CD4-positive, alpha-beta memory T cell (primary cell): ENCODE measurements at places on chromosomes 12 and 14.

DNA sequence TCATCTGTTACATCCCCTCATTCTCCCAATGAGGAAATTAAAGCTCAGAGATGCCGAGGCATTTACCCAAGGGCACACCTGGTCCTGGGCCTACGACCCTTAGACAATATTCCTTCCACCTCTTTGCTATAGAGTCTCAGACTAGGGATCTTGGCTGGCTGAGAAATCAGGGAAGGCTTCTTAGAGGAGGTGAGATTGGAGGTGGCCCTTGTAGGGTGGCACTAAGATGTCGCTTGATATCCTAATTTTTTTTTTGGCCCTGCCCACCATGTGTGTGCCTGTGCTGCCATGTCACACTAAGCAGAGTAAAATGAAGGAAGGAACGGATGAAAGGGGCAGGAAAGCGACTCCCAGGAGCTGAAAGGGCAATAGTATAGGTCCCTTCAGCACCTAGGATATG lies 20.6 kb downstream of the BDKRB2 start:
- no peak for DNase-seq

DNA sequence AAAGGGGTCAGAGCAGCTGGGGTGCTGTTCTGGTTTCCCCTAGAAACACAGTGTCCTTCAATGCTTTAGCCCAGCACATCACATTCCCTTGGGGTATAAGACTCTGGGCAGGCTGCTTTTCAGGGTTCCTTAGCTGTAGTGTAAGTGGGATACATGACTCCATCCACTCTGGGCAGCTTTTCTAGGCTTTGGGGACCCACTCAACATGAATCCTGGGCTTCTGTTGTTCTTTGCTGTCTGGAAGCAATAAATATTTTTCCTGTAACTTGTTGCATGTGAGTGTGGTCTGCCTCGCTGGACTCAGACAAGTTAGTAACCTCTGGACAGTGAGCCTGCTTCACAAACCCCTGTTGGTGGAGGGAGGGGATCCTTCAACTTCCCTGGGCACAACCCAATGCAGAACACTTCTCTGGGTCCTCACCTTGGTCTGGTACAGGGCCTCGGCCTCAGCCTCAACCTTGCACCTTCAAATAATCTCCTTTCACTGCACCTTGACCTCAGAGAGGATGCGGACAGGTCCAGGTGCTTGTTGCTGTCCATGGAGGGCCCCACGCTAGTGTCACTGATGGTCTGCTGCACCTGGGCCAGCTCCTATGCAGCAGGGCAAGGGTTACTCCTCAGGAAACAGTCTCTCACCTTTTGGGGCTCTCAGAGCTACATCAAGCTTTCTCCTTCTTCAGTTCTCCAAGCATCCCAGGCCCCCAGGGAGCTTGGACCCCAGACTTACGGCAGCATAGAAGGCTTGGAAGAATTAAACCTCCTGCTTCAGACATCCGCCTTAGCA lies 13.5 kb upstream of the KRT73 start:
- DNase-seq = no peak

DNA sequence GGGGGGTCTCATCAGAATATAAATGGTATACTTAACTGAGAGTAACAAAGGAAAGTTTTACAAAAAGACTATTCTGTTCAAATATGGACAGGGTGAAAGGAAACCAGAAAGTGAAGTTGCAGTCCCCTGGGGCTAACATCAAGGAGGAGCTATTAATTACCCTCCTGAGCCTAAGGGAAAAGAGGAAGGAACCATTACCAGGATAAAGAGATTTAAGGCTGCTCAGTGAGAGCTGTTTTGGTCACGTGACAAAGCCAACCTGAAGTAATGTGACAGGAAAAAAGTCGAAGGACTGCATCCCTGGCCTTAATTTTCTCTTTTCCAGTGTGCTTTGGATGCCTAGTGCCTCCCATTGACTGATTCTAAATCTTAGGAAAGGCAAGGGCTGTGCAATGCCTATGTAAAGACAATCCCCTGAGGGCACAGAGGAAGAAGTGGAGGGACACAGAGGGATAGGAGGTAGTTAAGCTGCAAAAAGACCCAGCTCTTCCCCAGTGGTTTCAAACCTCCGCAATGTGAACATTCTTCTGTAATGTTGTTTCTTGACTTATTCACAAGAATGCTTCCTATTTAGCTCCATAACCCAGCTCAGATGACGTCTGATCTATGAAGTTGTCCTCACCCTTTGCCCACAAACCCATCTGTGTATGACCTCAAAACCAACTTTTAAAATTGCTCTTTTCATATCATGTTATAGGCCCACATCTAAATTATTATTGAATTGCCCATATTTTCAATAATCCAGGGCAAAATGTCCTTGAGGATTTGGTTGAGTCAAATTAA lies 187.7 kb upstream of the DCN start:
- no peak for DNase-seq

DNA sequence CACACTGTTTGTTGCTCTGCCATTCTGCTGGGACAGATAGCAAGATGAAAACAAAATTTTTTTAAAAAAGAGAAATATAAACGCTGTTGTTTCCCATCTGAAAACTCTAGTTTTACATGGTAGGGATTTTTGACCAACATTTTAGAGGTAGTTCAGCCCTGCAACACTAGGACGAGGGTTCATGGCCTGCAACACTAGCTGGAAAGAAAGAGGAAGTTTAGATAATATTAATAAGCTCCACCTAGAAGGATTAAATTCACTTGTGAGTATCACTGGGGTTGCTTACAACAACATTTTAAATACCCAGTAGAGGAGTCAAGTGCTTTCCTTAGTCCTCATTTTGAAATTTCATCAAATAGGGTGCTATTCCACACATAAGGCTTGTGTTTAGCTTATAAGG lies 68.2 kb downstream of the SRGAP1 start:
- DNase-seq = no peak

- no peak for DNase-seq
Observed at GRCh38 chr12:120642826-120643225, 2.4 kb downstream of the CABP1 start.

- DNase-seq = no peak
Observed at GRCh38 chr12:69898236-69898635, 73.2 kb downstream of the MYRFL start.

- DNase-seq = no peak
Observed at GRCh38 chr12:93022603-93023340, 93.7 kb upstream of the EEA1 start.

- DNase-seq = peak; percentile 16
Observed at GRCh38 chr14:31510222-31510621, 22.4 kb upstream of the GPR33 start.

GRCh38 chr14:28488684-28489083 lies 277.9 kb upstream of the FOXG1 start:
- no peak for DNase-seq

DNA sequence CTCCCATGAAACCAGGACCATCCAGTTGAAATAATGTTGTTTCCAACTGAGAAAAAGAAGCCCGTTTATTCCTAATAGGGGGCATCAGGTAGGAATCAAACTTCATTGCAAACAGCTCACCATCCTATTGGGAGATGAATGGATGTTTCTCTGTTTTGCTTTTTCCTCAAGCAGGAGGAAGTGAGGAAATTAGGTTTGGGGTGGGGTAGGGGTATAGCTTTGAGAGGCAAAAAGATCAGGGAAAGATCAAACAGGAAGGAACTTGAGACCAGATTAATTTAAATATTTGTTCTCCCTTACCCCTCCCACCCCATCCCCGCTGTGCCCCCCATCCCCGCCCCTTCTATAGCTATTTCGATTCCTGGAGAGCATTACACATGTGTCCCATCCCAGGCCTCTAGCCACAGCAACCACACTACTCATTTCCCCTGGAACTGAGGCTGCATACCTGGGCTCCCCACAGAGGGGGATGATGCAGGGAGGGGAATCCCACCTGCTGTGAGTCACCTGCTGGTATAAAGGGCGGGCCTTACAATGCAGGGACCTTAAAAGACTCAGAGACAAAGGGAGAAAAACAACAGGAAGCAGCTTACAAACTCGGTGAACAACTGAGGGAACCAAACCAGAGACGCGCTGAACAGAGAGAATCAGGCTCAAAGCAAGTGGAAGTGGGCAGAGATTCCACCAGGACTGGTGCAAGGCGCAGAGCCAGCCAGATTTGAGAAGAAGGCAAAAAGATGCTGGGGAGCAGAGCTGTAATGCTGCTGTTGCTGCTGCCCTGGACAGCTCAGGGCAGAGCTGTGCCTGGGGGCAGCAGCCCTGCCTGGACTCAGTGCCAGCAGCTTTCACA lies at the start of gene IL23A:
Gene IL23A, plus strand, starts transcription at position 577 of the 850 bp plus-strand sequence. Its CDS starts 161 bp downstream, at position 738.
- peak; percentile 89 for DNase-seq

DNA sequence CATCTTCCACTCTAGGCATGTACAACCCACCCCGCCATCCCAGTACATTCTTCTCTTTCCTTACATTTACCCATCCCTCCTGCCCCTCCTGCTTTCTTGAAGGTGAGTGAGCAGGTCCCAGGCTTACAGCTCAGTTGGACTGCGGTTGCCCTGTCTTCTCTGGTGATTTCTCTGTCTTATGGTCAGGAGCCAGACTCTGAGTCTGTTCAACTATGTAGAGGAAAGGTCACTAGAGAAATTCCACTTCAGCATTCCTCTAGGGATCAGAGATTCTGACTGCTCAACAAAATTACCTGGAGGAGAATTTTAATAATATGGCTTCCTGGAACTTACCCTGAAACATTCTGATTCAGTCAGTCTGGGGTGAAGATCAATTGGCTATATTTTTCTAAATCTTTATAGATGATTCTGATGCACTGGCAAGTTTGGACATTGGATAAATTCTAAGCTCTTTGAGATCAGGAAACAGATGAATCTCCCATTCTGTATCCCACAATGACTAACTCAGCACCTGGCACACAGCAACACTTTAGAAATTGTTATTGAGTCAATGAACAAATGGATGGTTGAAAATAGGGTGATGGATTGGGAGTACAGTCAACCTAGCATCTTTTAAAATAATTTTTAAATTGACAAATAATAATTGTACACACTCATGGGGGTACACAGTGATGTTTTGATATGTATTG lies 128.6 kb upstream of the HIF1A start:
- DNase-seq = no peak

GRCh38 chr12:62332598-62332997 lies 72.4 kb downstream of the USP15 start:
- no peak for DNase-seq

DNA sequence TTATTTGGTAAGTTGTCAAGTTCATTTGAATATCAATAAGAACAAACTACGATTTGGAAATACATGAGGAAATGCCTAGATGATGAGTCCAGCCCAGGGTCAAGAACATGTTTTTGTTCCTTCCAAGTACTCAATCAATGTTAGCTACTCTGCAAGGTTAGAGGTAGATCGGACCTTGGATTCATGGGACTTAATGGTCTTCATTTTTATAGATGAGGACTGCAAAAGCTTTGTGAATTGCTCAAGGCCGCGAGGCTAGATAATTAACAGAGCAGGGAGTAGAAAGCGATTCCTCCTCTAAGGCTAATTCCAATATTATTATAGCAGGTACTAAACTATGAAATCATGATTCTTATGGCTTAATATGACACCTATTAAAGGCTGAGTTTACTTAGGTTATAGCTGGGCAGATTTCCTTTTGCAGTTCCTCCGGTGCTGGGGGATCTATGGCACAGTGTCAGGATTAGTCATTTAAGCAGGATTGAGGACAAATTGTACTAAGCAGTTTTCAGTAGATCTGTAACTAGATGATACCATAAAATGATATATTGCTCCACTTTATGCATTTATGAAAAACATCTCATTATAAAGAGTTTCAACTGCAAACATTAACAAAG lies 19.8 kb downstream of the NR1H4 start:
- no peak for DNase-seq

- DNase-seq = no peak
Observed at GRCh38 chr12:57205931-57206330, 10.7 kb upstream of the NXPH4 start.

DNA sequence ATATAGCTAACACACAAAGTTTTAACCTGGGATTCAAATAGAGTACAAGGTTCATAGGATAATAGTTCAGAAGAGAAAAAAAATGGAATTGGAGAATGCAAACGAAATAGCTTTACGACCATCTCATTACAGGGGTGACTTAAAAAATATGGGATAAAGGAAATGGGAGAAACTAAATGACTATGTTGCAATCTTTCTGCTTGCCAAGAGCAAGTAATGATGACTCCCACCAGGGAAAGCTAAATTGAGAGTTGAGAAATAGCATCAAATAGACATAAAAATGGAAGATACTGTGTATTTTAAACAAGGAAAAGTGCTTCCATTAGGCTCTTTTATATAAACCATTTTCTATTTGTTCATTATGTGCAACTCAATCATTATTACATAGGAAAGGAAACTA lies 155.7 kb upstream of the ATXN7L3B start:
- DNase-seq = no peak

DNA sequence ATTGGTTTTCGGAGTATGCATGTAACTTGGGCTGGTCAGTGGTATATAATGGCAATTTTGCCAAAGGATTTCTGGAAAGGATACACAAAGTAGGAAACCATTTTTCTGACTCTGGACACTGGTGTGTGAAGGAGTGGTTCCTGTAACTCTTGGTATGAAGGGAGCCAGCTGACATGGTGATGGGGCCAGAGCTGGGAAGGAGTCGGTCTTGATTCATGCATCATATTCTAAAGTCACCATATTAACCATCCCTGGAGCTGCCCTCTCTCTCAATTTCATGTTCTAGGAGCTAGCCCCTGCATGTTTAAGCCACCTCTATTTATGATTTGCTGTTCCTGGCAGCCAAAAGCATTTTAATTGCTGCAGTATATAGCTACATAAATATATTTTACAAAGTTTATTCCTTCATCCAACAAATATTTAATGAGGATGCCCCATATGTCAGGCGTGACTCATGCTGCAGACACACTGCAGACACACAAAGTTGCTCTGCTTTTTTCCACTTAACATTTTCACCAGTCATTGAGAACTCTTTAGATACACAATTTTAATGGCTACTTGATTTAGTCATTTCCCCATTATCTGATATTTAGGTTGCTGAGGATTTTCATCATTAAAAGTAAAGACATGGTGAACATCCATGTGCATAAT lies 78.7 kb upstream of the PSMC1 start:
- no peak for DNase-seq

GRCh38 chr14:96509457-96510090 lies 7.4 kb downstream of the PAPOLA start:
- DNase-seq = no peak

- no peak for DNase-seq
Observed at GRCh38 chr14:100994756-100995330, 91.3 kb upstream of the RTL1 start.

- DNase-seq = no peak
Observed at GRCh38 chr14:76480426-76480825, 104.5 kb downstream of the ESRRB start.
